Activated CD4-positive, CD25-positive, alpha-beta regulatory T cell treated with anti-CD3 and anti-CD28 coated beads, Interleukin-2, amount 50 U/mL, for 72 hours (primary cell): ENCODE measurements at places on chromosomes 13 and 19.

DNA sequence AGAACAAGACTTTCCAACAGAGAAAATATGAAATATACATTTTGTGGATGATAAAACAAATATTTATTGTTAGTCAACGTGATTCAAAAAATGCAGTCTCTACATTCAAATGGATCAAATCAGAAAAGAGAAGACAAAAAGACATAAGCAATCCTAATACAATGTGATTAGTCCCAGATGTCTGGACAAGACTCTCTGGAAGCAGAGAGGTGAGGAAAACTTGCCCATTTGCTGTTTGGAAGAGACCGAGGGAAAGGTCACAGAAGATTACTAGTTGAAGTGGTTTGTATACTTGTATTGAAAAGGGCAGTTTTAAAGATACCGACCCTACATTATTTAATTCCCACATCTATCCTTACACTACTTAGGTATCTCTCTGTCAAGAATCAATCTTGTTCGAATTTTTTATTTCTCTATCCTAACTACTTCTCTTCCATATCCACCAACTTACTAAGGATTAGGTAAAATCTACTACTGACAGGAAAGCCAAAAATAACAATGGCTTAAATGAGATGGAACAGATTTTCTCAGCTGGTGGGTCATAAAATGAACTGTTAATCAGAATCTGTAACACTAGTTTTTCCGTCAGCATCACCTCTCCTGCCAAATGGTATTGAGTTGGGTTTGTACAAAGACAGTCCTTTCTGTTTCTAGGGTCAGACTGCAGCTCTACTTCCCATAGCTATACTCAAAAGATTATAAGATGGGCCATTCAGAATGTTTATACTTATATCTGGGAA lies 497.1 kb downstream of the DCT start:
- DNase-seq: no peak

DNA sequence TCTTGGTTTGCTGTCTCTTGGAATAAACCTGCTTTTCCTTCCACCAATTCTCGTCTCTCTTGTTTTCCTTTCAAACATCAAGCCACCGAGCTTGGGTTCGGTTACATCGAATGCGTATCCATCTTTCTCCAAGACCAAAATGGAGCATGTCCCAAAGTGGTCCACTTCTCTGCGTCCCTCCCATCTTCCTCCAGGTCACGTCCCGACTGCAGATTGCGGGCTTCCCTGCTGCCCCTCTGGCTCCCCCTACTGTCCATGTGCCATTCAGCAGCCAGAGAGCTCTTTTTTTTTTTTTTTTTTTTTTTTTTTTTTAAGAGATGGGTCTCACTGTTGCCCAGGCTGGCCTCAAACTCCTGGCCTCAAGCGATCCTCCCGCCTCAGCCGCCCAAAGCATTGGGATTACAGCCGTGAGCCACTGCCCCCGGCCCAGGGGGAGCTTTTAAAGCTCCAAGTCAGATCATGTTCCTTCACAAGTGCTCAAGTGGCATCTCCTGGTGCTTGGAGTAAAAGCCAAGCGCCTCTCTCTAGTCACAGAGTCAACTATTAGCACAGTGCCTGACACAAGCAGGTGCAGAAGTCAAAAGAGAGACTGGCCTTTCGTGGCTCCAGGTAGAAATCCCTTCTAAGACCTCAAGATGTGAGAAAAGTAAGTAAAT lies 10.0 kb downstream of the COL5A3 start:
- DNase-seq: peak; percentile 68

DNA sequence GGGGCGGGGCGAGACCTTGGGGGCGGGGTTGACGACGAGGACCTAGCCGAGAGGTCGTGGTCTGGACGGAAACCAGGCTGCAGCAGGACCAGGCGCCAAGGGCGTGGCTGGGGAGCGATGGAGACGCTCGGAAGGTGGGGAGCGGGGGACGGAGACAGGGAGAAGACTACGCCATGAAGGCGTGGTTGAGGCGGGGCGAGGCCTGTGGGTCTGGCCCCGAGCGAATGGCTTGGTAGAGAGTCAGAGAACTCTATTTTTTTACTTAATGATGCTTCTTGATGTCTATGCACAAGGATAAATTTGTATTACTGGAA lies 674 bp upstream of the FBXL12 start:
- DNase-seq: no peak

DNA sequence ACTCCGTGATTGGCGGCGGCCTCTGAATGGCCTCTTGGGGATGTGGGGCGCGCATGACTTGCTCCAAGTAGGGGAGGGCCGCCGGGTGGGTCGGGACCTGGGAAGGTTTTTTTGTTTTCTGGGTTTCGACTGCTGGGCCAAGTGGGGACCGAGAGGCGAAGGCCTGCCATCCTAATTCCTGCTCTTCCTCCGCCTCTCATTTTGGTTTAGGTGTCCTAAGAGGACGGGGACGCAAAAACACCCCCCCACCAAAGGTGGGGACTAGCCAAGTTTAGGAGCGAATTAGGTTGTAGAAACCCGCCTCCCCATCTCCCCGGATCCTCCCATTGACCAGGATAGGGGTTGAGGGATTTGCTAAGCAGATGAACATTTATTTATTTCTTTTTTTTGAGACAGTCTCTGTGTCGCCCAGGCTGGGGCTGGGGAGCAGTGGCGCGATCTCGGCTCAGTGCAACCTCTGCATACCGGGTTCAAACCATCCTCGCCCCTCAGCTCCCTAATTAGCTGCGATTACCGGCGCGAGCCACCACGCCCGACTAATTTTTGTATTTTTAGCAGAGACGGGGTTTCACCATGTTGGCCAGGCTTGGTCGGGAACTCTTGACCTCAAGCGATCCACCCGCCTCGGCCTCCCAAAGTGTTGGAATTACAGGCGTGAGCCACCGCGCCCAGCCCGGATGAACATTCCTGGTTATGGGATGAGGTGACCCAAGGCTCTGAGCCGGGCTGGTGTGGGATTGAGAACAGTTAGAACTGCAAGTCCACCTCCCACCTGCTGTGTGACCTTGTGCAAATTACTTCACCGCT lies 838 bp downstream of the PPP2R1A start:
- no peak for DNase-seq

DNA sequence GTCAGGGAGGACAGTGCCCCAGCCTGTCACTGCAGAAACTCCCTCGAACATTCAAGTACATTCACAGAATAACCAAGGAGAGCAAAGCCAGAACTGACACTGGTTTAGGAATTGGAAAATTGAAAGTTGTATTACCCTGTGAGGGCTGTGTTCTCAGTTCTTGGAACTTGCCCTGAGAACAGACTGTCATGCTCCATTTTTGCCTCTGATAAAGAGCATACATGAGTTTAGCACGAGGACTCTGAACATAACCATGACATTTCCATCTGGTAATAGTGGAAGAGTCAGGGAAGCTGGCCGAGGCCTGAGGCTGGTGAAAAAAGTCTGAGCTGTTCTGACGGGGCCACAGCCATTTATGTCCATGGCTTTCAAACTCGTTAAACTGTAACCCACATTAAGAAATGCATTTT lies 15.2 kb upstream of the SLC25A30 start:
- no peak for DNase-seq

DNA sequence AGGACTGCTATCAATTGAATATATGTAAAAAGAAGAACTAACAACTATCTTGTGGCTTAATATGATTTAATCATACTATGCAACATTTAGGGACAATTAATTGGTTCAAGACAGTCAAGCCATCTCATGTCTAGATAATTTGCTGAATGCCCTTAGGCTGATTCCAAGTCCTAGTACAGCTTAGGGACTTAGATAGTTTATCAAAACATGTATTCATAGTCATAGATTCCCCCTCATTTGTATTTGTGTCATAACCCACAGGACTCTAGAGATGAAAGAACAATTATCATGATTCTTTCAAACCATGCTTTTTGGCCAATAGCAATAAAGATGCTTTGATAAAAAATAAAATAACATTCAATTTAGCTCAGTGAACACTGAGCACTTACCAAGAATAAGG lies 607.6 kb downstream of the SLITRK1 start:
- DNase-seq: no peak

DNA sequence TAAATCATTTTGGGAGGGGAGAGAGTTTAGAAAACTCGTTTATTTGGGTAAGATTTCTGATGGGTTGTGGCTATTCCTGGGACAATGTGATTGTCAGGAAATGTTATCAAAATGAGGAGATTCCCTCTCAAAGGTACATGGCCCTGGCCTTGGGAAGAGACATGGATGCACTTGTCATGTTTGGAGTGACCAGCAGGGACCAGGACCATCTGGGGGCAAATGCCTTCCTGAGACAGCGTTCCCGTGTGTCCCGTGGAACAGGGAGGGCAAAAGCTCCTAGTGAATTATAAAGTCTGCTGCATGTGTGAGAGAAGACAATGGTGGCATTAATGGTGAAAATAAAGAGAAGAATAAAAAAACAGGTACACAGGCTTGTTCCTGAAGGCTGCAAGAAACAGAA lies 317.3 kb downstream of the ZNF536 start:
- no peak for DNase-seq

GRCh38 chr13:85725433-85725832 lies 73.8 kb downstream of the SLITRK6 start:
- no peak for DNase-seq

DNA sequence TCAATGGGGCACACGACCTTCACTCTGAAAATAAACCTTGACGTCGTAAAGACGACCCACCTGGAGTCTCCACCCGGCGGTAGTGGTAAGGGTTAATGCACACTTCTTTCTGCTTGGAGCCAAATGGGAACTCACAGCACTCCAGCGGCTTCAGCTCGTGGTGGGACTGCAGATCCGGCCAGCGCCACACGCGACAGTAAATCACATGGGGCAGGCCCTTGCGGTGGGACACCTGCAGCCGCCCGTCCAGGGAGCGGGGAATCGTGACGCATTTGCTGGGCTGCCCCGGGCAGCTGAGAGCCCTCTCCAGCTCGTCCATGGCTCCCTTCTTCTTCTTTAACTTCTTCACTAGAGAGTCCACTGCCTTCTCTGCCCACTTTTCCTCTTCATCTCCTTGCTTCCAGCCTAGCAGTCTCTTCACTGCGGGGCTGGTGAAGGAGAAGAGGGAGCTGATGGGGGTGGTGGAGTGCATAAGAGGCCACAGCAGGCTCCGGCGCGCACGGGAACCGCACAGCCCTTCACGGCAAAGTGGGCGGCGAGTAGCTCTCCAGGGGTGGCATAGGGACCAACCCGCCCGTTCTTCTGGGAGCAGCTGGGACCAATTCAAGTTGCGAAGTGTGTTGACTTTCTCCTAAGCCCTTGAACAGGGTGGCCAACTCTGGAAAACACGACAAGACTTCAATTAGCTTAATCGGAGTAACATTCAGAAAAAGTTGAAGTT lies 40.7 kb downstream of the SMAD9 start:
- no peak for DNase-seq

DNA sequence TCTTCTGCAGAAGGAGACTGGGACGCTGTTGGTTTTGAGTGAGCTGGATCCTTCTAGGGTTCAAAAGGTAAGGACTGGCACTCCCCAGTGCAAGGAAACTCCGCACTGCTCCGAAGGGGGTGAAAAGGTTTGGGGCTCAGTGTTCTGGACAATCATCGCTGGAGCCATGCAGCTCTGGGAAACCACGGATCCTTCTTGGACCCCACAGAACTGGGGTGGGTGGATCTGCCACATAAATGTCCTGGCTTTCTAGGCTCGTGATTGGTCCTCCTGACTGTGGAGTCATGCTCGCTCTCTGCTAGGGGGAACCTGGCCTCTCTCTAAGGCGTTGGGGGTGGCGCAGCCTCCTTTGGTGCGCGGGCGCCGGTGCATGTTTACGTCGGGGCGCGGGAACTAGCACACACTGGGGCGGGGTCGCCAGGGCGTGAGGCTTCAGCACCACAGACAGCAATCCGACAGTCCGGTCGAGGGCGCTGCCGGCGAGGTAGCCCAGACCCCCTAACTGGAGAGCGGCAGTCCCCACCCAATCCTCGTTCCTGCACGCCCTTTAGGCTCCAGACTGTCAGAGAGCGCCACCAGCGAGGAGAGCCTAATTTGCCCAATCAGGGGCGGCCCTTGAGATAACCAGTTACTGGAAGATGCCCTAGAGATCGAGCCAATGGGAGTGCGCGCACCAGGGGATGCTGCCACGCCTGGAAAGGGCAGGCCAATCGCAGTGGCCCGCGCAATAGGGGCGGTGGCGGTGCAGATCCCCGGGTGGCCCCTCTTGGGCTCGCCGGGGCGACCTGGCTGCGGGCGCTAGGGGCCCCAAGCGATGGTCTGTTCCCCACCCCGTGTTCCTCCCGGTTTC lies 913 bp upstream of the ELAVL3 start:
- peak; percentile 63 for DNase-seq

DNA sequence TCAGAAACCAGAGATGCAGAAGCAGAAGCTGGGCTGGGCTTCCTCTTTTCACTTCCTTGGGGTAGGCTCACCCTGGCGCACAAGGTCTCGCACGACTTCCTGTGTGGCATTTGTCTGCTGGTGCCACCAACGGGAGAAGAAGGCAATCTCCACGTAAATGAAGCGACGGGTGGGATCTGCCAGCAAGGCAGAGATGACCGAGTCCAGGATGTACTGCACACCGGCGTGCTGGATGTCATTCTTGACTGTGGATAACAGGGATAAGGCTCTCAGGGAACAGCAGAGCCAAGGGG lies 1.3 kb downstream of the MAN2B1 start:
- no peak for DNase-seq

- no peak for DNase-seq
These were observed 24.9 kb downstream of the CCDC8 start for GRCh38 chr19:46388311-46389095.

- DNase-seq: no peak
These were observed 1.2 kb downstream of the PPP1R37 start for GRCh38 chr19:45094137-45094536.

DNA sequence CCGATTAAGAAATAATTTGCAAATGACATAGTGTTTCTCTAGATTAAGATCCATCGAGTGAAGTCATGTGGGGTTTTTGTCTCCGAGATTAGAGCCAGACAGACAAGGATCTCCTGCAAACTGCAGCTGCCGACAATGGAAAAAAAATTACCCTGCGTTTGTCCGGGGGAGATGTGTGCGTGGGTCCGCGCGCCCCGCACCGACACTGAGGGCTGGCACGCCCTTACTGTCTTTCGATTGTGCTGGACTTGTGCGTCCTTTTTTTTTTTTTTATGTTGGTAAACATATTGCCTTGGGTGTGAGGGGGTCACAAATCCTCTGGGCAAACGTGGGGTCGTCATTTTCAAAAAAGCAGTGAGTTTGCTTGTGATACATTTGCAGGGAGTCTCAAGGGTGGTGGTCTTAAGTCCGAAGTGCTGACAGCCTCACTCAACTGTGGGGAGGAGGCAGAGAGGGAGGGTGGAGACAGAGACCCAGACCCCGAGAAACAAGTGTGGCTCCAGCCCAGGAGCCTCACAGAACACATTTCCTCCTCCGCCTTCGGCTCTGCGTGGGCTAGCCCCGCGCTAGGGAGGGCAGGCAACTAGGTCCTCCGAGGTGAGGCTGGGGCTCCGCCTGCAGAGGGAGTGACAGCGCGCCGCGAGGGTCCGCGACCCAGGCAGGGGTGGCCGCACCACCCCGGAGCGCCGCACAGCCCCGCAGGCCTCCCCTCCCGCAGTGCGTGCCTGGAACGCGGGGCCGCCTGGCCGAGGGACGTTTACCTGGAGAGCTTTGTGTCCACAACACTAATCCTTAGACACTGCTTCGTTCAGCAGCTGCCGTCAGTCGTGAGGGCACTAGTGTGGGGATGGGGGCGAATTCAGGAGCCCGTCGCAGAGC lies 11.7 kb upstream of the SOX1 start:
- DNase-seq: no peak

- no peak for DNase-seq
These were observed 374.5 kb downstream of the KCNRG start for GRCh38 chr13:50389726-50390125.

GRCh38 chr13:29159871-29160270 lies 339.7 kb downstream of the MTUS2 start:
- no peak for DNase-seq
